ENCODE measurements at places on chromosomes 2 and 18.

GRCh38 chr2:114128263-114128662 is 238.4 kb downstream of the ACTR3 start:
- DNase-seq = no peak

DNA sequence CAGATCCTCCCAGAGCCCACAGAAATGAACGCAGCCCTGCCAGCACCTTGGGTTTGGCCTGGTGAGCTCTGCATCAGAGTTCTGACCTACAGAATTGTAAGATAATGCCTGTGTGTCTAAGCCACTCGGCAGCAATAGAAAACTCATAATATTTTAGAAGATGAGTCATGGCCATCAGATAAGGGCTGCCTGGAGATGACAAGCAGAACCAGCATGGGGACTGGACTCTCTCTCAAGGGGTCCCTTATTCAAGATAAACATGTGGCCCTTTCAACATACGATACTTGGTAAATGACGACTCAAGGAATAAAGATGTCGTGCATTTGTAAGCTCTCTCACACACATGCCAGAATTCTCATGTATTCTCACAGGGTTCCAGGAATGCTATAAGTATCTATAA is 8.5 kb upstream of the AGAP1 start:
- DNase-seq = no peak

- peak; percentile 33 for DNase-seq
Measured at GRCh38 chr2:9975328-9975727, 23.8 kb downstream of the GRHL1 start.

- no peak for DNase-seq
Measured at GRCh38 chr2:182573553-182573952, 142.5 kb upstream of the DNAJC10 start.

- peak; percentile 90 for DNase-seq
Measured at GRCh38 chr2:69214898-69215297, 172.1 kb downstream of the GFPT1 start.

DNA sequence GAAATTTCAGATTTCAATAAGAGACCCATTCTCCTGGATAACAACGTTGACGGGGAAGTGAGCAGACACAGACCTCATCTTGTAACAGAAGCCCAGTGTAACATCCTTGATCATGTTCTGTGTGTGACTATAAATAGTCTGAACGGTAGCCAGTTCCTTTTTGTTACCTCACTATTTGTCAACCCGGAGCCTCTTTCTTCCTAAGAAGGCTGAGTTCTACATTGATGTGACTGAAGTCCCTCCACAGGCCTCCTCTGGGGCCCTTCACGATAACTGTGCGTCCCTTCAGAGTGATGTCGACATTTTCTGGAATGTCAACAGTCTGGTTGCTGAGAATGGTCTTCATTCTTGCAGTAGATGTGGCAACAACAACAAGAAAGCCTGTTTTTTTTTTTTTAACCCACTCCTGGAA is 6.3 kb upstream of the PLEKHM3 start:
- peak; percentile 55 for DNase-seq

- no peak for DNase-seq
Measured at GRCh38 chr2:238667639-238668038, 180.2 kb upstream of the TWIST2 start.

DNA sequence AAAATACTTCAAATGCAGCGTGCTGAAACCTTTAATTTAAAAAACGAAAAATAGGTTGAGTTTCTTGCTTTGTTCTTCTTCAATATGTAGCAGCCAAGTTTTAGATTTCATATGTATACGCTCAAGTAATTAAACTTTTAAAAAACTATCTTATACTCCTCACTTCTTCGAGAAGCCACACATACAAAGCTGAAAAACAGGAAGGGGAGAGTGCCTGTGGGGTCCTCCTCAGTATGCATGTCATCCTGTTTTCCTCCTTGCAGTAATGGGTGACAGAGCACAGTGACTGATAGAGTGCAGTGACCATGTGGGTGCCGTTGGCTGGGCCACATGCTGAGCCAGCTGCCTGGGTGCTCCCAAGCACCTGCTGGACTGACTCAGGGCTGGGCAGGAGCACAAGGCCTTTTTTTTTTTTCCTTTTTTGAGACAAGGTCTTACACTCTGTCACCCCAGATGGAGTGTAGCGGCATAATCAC is 33.3 kb downstream of the UXS1 start:
- DNase-seq = no peak

GRCh38 chr2:223464071-223464470 is 138.1 kb downstream of the SCG2 start:
- peak; percentile 63 for DNase-seq

DNA sequence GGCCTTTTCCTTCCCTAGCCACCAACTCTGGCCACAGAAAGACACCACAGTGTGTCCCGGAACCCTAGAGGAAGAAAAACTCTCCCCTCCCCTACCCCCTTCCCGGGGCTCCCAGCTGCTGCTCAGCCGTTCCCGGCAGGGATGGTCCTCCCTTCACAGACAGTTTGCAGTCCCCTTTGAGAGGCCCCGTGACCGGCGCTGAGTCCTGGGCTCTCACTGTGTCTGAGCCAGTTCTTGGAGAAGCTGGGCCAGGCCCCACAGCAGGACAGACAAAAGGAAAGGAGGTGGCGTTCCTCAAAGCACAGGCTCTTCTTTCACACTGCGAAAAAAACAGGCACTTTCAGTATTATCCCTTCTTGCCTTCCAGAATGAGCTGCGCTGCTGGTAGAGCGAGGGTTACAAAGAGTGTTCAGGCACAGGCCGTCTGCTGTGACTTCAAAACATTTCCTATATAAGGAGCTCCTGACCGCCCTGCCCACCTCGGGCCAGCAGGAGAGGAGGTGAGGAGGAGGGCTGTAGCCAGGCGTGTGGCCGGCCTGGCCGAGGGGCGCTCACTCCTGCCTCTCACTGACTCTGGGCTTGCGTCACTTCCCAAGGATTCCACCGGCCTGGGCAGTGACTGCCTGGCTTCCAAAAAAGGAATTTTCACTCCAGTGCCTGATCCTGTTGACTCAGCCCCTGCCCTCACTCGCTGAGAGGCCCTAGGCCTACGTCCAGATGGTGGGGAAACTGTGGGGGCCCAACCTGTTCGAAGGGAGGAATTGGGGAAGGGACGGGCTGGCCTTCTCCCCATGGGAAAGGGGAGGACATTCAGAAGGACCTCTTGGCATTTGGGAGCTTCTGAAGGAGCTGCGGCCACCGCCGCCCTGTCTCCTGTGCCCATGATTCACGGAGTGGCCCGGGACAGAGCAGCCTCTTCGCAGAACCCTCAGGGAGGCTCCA is 24.9 kb downstream of the CIDEA start:
- DNase-seq = peak; percentile 98

- DNase-seq = peak; percentile 16
Measured at GRCh38 chr2:136116813-136117390, 1.0 kb downstream of the CXCR4 start.

GRCh38 chr18:3513481-3513880 is 63.5 kb downstream of the TGIF1 start:
- DNase-seq = no peak

GRCh38 chr18:59139291-59139614 is 431 bp upstream of the SEC11C start:
- peak; percentile 92 for DNase-seq

- DNase-seq = no peak
Measured at GRCh38 chr2:20673686-20674308, 6.9 kb downstream of the GDF7 start.

GRCh38 chr18:5106730-5107129 is 90.3 kb downstream of the AKAIN1 start:
- DNase-seq = no peak

DNA sequence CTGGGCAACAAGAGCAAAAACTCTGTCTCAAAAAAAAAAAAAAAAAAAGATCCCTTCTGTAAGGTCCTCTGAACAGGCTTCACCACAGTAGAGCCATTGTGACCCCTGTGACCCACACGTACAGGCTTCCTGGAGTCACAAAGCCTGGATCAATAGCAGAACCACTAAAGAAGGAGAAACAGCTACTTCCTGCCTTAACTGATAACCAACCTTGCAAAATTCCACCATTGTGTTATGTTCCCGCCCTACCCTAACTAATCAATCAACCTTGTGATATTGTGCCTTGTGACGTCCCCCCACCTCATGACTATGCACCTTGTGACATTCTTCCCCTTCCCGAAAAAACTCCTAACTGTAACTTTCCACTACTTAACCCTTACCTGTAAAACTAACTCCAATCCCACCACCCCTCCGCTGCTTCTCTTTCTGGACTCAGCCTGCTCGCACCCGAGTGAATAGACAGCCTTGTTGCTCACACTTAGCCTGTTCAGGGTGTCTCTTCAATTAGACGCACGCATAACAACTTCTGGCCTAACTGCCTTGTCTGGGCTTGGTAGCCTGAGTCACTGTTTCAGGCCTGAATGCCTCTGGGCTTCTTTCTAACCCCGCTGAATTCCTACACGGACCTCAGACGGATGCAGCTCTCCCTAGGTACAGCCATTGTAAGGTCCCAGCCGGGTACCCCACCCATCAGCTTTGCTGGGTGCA is 13.9 kb downstream of the SCYGR8 start:
- no peak for DNase-seq

DNA sequence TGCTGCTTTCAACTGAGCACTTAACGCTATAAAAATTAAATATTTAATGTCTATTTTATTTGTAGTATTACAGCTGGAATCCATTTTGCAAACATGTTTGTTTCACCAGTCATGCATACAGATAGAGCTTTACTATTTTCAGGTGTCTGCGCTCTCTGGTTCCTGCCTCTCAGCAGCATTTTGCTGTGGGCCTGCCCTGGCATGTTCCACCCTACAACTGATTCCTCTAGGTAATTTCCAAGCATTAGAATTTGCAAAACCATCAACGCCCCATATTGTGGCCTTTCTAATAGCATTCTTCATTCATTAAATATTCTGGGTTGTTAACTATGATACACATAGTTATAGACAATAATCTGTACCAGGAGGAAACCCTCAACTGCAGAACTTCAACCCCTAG is 266.4 kb upstream of the DLGAP1 start:
- DNase-seq = no peak

DNA sequence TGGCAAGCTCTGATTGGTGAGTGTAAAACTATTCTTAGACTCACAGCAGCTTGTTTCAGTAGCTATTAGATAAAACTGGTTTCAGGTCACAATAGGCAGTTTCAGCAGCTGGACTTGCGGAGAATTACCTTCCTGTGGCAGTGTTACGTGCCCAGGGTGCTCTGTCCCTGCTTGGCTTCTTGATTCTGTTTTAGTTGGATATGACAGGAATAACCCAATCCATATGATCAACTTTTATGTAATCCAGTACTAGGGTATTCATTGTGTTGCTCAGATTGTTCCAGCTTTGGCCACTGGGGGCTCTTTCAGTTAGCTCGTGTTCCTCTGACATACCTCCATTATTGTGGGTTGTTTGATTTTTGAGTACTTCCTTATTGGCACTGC is 43.1 kb downstream of the INPP4A start:
- DNase-seq = peak; percentile 40

DNA sequence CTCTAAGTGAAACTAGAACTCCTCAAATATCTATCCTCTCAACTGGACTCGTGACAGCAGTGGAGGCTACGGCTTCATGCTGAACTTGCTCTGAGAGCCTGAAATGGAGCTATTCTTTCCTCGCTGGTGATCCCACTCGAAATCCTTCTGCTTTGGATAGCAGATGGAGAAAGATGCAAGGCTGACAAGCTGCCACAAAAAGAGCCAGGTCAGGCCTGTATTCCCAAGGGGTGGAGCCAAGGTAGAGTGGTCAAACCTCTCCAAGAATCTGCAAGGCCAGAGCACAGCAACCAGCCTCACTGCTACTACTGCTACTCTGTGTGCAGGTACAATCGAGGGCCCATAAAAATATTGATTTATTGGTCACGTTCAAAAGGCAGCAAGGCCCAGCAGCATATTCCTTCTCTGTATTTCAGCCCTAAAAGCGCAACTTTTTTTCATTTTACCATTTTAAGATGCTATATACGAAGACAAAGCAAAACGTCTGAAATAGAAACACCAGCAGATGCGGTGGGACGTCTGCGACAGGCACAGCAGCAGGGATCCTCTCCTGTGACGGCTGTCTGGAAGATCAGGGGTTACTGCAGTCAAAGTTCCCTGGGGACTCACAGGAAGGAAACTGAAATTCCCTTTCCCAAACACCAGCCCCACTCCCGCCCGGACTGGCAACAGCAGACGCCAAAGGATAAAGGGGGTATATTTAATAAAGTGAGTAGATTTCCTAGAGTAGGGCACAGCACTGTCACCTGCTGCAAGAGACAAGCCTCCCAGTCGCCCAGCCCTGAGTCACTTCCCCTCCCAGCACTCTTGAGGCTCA is 2.4 kb downstream of the SPRED2 start:
- DNase-seq = peak; percentile 16

DNA sequence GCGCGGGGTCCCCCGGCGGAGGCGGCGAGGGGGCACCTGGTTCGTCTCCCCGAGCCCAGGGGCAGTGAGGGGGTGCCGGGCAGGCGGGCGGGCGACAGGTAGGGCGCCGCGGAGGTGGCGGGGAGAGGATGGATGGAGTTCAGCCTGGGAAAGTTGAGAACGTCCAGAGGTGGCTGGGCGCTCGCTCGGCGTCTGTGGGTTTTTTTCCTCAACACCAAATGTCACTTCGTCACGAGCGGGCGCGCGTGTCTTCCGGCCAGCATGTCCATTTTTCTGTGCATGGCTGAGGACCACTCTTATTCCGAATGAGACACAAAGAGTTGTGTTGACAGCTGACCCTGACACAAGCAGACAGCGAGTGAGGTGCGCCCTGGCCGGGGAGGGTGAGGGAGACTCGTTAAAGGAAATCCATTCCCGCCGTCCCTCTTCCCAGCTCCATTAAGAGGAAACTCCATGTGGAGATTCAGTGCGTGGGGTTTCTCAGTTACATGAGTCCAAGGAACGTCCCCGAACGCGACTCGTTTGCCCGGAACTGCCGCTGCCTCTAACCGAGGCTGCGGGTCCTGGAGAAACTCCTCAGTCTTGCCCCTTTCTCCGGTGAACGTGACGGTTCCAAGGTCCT is 859 bp downstream of the GREB1L start:
- no peak for DNase-seq

GRCh38 chr2:221758076-221758475 is 186.0 kb upstream of the EPHA4 start:
- DNase-seq = no peak

DNA sequence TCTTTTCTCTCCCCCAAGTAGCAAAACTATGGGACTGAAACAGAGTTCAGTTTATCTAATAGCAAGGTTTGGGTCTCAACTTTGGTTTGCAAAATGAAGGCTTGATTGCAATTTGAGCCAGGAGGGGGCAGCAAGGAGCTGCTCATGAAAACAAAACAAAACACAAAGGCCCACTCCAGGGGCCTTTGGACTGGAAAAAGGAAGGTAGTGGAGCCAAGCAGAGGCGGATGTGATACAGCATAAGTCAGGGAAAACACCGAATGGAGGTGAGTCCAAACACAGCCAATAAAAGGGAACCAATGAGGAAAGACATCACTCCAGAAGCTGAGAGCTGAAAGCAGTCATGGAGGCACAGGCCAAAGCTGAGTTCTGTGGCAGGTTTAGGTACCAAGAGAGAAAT is 799.7 kb upstream of the ACVR2A start:
- peak; percentile 76 for DNase-seq

- no peak for DNase-seq
Measured at GRCh38 chr18:64095056-64095455, 53.8 kb downstream of the LINC00305 start.

DNA sequence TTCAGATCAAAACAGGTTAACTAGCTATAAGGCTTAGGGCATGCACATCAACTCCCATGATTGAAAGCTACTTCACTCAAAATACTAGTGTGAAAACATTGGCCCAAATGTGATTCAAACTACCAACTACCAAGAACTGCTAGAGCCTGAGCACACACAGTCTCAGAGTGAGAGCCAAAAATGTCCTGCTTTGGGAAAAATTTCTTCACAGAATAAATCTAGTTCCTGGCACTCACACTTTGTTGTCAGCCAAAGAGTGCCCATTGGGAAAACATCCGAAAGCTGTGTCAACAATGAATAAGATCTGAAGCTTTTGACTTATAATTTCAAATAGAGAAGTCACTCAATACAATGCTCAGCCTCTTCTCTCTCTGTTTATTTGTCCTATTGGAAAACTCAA is 182.7 kb downstream of the LRATD1 start:
- no peak for DNase-seq
